ENCODE measurements at places on chromosomes 13 and 19.

DNA sequence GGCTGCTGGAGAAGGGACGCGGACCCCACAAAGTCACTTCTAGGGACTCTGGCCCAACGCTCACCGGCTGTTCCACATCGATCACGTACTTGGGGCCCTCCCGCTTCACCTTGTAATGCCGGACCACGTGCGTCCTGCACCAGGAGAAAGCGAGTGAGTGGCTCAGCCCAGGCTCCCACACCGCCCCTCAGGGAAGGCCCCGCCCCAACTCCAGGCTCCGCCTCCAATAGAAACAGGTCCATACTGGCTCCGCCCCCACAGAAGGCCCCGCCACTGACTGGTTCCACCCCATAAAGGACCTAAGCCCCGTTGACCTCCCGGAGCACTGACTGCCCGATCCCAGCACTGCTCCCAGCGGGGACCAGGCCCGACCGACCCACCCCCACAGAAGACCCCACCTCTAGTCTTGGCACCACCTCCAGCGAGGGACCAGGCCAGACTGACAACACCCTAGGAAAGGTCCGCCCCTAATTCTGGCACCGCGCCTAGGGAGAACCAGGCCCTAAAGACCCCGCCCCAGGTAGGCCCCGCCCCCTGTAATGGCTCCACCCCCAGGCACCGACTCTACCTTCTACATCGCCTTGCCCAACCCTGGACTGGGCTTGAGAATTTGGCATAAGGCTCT lies 11.3 kb downstream of the STAP2 start:
- peak; percentile 9 for DNase-seq

GRCh38 chr13:19781526-19781925 lies 1.2 kb downstream of the PSPC1 start:
- DNase-seq: no peak

DNA sequence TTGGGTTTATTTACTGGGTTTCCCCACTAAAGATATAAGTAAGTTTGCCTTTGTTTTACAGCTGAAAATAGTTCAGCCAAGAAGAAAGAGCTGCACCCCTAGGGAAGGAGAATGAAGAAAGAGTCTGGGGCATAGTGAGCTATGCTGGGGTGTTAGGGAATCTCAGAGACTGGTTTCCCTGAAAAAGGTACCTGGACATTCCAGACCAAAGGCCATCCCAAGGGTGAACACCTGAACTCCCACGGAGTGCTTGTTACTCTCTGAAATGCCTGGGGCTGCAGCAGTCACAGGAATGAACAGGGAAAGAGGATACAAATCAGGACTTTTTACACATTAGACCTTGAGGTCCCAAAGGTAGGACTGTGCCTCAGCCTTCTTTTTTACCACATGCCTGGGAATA lies 337.6 kb upstream of the SLC10A2 start:
- no peak for DNase-seq

DNA sequence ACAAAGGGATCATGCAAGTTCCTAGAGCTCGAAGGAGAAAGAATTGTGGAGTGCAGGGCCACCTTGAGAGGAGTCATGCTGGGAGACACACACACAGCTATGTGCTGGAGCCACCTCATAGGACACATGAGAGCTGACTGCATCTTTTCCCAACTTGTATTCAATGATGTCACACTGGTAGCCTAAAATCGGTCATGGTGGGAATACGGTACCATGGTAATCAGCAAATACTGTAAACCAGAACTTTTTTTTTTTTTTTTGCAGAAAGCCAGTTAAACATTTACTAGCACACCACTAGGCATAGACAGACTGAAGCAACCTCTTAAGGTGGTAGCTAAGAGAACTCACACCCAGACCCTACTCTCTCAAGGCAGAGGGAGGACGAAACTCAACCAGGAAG lies 47.0 kb upstream of the INTS6 start:
- DNase-seq: no peak

GRCh38 chr19:48841571-48841970 lies 5.3 kb upstream of the HSD17B14 start:
- no peak for DNase-seq

- DNase-seq: peak; percentile 43
Measured at GRCh38 chr19:45526143-45526542, 18.9 kb downstream of the VASP start.

DNA sequence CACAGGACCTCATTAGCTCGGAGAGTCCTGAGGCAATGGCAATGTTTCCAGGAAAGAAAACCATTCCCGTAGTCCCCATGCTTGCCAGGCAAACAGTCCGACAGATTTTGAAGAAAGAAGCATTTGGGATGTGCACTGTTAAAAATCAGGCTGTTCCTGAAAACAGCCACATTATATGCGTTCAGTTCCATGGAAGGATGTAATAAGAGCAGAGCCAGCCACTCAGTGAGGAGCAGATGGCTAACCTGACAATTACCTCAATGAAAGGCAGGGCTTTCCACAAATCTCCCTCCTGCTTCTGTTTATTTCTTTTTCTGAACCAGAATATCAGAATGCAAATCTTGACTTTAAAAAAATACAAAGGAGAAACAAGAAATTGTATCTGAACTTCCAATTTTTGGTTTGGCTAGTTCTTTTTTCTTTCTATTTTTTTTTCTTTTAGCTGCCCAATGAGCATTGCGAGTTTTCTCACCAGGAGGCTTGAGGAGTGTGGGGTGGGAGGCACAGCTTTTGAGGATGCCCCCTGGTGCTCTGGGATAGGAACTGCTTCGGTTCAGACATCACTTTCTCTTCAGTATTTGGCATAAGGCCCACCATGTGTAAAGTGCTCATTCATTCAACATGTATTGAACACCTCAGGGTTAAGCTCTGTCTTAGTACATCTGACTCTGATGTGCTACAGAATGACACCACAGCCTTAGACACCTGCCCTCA lies 124.2 kb downstream of the TBC1D4 start:
- DNase-seq: no peak

DNA sequence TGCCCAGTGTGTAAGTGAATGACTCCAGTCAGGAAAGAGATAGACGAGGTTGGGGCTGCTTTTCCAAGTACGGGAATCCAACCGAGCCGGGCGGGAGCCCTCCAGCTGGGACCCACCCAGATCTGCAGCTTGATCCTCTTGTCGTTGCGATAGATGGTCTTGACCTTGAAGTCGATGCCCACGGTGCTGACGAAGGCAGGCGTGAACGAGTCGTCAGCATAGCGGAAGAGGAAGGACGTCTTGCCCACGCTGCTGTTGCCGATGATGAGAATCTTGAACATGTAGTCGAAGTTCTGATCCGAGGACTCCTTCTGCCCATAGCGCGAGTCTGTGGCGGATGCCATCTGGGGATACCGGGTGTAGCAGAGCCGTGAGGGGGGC lies 1.5 kb downstream of the RAB3A start:
- no peak for DNase-seq

- DNase-seq: no peak
Measured at GRCh38 chr13:87792878-87793277, 121.7 kb downstream of the SLITRK5 start.

- DNase-seq: no peak
Measured at GRCh38 chr19:51365211-51365964, 800 bp downstream of the ETFB start.

GRCh38 chr13:24627090-24627714 lies 53.0 kb upstream of the ATP12A start:
- no peak for DNase-seq

DNA sequence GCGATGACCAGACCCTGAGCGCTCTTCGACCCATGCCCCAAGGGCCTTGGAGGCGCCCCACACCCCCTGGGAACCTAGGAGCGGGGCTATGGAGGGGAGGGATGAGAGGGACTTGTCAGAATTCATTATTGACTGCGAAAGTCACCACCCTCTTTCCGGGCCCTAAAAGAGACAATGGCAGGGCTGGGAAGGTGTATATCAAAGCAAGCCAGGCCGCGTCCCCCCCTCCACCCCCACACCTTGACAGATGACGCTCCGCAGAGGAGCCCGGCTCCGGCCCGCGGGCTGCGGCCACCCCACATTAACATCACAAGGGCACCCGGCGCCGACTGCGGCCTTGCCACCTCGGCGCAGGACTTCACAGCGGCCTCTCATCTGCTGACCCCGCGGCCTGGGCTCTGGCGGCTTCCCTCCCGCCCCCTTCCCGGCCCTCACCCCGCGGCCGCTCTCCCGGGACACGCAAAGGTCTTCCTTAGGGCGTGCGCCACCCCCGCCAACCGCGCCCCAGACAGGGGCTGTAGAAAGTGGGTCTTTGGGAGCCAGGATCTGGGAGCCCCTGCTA lies 2.4 kb downstream of the CDX2 start:
- no peak for DNase-seq

DNA sequence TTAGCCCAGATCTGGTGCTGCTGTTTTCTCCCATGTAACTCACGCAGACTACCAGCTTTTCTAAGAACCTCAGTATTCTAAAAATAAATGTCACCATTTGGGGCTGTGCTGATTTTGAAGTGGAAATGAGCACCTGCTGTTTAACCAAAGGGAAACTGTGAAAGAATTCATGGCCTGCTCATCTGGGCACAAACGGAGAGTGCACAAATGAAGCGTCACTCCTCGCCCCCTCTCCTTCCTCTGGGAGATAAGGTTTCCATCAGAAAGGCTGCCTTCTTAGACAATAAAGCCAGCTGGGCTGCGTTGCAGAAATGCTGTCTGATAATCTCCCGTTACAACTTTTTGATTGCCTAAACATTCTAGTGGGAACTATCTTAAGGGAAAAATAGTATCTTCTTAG lies 73.7 kb upstream of the SLC15A1 start:
- DNase-seq: no peak

DNA sequence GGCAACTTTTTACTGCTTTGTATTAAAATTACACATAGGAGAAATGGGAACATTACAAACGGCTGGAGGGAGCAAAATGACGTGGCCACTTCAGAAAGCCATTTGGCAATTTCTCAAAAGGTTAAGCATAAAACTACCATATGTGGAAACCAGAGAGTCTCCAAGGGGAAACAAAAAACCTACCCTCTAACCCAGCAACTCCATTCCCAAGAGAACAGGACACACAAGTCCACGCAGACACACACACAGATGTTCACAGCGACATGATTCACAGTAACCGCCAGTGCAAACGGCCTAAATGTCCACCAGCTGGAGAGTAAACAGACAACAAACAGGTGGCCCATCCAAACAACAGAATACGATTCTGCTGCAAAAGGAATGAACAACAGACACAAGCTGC lies 37.2 kb downstream of the STK24 start:
- no peak for DNase-seq

DNA sequence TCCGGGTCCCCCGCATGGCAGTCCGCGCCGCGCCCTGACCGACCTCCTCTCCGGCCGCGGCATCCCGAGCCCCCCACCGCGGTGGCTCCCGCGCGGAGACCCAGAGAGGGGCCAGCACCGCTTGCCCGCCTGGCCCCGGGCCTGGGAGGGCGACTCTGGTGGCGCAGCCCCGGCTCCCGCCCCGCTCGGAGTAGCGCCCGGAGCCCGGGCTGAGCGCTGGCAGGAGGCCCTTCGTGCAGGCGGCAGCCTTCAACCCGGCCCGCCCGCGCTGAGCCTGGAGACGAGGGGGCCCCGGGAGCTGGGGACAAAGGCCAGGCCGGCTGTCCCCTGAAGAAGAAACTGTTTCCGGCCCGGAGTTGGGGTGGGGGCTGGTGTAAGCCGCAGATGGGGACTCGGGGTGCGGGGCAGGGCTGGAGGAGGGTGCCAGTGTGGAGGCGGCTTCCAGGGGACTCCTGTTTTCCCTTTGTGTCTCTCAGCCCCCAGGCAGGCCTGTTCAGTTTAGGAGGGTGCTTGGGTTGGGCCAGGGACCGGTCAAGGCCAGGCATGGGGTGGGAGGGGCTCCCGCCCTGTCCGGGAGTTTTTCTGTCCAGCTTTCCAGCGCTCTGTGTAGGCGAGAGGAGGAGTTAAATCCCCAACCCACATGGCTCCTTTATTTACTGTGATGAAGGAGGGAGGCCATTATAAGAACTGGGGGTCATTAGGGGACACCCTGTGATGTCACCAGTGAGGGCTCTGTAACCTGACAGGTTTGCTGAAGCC lies 935 bp downstream of the LRP3 start:
- DNase-seq: no peak

- DNase-seq: no peak
Measured at GRCh38 chr13:99264051-99264450, 5.9 kb upstream of the GPR18 start.

GRCh38 chr19:1133471-1133929 lies 29.7 kb downstream of the GPX4 start:
- no peak for DNase-seq

DNA sequence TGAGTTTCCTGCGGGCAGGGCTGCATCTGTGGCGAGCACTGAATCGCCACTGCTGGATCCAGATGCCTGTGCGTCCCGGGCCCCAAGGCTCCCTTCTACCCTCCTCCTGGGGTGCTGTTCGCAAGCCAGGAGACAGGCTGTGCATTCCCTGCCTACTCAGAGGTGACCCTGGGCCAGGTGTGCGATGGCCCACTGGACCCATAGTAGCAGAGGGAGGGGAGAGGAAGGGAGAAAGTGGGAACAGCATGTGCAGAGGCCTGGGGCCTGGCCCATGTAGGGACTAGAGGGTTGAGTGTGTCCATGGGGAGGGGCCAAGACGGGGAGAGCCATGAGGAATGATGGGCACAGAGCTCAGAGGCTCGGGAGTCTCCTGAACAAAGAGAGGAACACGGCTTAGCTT lies 27.3 kb downstream of the CARM1 start:
- DNase-seq: no peak

DNA sequence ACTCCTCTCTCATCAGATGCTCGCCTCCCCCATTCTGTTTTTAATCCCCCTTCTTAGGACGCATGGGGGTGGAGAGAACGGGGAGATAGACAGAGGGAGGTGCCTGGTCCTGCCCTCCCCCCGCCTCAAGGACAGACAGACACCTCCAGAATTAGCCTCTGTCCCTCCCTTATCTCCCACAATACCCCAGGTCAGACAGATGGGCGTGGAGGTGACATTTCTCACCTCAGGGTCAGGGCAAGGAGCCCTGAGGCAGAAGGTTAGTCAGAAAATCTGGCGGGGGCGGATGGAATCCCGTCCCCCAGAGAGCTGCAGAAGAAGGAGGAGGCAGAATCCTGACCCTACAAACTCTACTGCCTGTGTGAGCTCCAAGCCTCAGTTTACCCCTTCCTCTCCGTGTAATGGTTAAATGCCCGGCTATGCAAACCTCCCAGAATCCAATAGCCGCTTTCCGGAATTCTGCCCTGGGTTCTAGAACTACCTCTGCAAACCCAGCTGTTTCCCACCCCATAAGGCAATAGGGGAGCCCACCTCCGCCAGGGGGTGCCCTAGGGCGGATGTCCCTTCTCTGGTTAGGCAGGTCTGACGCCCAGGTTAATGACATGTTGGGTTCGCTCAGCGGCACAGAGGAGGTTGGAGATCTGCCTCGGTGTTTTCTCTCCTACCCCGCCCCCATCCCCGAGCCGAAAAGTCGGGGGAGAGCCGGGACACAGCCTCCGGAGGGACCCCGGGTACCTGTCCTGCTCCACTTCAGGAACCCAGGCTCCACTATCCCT lies 900 bp downstream of the PPP1R13L start:
- no peak for DNase-seq

- DNase-seq: no peak
Measured at GRCh38 chr13:110630566-110631119, 15.3 kb downstream of the NAXD start.

- no peak for DNase-seq
Measured at GRCh38 chr13:58298556-58299135, 667.1 kb downstream of the PCDH17 start.

GRCh38 chr19:51093510-51094345 lies 11.0 kb upstream of the KLK14 start:
- no peak for DNase-seq

GRCh38 chr19:56174550-56174949 lies 1.3 kb upstream of the GALP start:
- DNase-seq: no peak
